Endothelial cell (in vitro differentiated cells): ENCODE measurements at places on chromosomes 1 and 21.

- no peak for DNase-seq
These were observed 21.5 kb downstream of the MAP3K7CL start for GRCh38 chr21:29151931-29152330.

DNA sequence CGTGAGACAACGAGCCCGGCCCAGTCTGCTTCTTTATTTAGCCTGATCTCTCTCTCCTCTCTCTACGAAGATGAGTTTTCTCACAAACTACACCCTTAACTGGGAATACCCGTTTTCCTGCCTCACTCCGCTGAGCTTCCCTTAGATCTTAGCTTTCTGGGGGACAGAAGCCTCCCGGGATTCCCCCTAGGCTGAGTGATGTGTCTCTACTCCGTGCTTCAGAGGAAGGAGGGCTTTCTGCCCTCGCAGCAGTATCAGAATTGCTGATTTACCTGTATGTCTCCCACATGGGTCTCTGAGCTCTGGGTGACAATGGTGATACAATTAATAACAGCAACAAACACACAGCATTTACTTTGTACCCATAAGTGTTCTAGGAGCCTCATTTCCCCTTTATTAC lies 1.0 kb downstream of the ZBTB17 start:
- DNase-seq, result no peak

DNA sequence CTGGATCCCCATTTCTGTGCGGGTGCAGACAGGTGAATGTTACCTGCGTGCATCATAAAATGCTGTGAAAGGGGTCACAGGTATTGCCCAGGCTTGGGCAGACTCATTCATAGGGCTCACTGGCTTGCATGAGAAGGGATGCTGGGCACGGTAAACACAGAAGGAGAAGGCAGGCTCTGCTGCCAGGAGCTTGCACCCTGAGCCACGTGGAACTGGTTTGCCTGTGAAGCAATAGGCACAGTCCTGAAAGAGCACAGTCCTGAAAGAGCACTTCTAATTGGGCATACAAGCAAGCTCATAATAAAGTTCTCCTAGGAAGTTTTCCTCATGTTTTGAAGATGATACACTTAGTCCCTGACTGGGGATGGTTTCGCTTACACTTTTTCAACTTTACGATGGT lies 40.9 kb downstream of the GALNT2 start:
- DNase-seq, result no peak

- DNase-seq, result no peak
These were observed 221.2 kb downstream of the DISC1 start for GRCh38 chr1:231847612-231848397.

- no peak for DNase-seq
These were observed 78.6 kb upstream of the RGS2 start for GRCh38 chr1:192730198-192730597.

GRCh38 chr1:97505816-97506215 lies 415.0 kb downstream of the DPYD start:
- no peak for DNase-seq

DNA sequence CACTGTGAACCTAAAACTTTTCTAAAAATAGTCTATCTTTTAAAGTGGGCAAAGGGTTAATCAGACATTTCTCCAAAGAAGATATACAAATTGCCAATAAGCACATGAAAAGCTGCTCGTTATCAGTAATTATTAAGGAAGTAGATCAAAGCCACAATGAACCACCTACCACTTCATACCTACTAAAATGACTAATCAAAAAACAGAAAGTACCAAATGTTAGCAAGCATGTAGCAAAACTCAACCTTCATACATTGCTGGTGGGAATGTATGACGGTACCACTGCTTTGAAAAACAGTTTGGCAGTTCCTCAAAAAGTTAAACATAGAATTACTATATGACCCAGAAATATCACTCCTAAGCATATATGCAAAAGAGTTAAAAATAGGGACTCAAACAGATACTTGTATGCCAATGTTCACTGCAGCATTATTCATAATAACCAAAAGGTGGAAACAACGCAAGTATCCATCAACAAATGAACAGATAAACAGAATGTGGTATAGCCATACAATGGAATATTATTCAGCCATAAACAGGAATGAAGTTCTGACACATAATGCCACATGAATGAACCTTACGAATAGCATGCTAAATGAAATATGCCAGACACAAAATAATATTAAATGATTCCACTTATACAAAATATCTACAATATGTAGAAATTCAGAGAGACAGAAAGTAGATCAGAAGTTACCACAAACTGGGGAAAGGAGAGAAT lies 21.1 kb downstream of the CDC42BPA start:
- DNase-seq, result no peak

DNA sequence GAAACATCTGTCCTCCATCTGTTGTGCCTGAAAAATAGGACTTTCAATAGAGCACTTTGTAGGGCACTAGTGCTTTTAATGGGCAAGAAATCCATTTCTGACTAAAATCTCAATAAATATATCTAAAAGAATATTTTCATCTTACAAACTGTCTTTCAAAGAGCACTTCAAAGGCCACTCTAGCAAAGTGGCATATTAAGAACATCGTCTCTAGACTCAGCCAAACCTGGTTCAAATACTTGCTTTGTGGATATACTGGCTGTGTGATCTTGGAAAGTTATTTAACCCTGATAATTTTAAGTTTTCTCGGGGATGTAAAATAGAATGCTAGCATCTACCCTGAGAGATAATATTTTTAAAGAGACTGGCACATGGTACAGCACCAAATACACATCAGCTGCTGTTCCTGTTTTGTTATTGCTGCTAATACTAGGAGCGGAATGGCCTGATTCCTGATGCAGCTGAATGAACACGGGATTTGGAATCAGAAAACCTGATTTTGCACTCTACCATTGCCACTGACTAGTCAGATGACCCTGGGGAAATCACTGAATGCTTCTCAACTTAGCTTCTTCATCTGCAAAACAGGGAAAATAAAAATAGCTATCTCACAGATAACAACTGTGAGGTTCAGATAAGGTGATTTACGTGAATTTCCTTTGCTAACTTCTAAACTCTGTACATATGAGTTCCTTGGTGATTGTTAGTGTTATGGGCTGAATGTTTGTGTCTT lies 25.2 kb upstream of the LRRC8C start:
- DNase-seq, result no peak

GRCh38 chr1:231757101-231757404 lies 130.5 kb downstream of the DISC1 start:
- DNase-seq, result no peak

GRCh38 chr1:100927276-100927675 lies 31.4 kb downstream of the SLC30A7 start:
- no peak for DNase-seq

DNA sequence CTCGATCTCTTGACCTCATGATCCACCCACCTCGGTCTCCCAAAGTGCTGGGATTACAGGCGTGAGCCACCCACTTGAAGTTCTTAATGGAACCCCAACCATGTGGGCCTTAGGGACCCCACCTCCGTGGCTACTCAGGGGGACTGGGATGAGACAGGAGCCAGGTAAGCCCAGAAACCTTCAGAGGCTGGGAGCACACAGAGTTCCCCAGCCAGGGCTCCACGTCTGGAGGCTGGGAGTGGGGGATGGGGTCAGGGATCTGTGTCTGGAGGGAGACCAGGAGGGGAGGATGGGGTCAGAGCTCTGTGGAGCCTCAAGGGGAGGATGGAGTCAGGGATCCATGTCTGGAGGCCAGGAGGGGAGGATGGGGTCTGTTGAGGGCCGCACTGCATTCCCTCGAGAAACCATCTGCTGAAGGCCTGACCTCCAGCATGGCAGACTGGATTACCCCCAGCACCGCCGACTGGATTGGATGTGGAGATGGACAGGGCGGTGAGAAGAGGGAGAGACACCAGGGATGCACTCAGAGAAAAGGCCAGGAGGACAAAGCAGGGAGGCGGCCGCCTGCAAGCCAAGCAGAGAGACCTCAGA lies 2.1 kb upstream of the FTCD start:
- DNase-seq, result no peak

- no peak for DNase-seq
These were observed 167.9 kb upstream of the IRF2BP2 start for GRCh38 chr1:234777856-234778220.
